ENCODE measurements at places on chromosomes 11 and 22.
A peak's percentile ranks its signal among the peaks of the same experiment; 100 is the strongest.

DNA sequence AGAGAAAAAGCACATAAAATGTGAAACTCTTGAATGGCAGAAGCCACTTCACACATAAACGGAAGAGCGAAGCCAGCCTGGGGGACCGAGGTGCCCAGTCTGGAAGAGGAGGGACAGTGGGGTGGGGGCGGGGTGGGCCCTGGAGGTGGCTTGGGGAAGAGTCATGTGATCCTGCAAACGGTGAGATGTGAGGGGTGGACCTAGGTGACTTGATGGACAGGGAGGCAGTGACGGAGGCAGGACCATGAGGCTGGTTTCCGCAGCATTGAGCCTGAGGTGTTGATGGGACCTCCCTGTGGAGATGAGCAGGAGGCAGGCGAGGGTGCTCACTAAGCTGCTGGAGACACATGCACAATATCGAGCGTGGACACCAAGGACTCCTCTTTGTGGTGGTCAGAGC is 16.8 kb downstream of the ZDHHC24 start:
- no peak for DNase-seq

- DNase-seq = no peak
Observed at GRCh38 chr22:31139066-31139465, 1.2 kb downstream of the PLA2G3 start.

- no peak for DNase-seq
Observed at GRCh38 chr22:17281026-17281425, 61.8 kb upstream of the ADA2 start.

DNA sequence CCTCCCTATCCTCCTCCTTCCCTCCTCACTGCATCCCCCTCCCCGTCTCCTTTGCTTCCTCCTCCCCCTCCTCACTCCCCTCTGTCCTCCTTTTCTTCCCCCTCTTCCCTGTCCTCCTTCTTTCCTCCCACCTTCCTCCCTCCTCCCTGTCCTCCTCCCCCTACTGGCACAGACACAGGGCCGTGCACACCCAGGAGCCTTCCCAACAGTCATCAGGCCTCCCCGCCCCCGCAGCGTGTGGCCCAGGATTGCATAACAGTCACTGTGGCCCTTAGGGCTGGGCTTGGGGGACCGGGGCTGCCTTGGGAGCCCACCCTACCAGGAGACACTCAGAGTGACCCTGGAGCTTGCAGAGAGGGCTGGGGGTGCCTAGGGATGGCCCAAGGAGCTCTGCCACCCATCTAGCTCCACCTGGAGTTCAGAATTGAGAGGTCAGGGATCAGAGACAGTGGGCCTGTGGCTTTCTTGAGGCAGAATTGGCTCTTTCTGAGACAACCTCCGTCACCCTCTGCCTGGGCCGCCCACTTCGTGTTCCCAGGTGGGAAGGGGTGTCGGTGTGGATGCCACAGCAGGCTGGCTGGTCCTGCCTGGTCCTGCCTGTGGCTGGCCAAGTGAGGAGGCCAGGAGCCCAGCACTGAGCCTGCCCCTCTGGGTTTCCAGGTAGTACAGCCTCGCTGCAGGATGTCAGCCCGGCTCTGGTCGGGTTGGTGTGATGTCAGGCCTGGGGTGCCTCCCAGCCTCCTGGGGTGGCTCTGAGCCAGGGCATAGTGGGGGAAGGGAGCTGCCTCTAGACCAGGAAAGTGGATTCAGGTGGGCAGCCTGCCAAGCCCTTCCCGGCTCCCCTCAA is 1.6 kb downstream of the SPI1 start:
- DNase-seq = no peak

- no peak for DNase-seq
Observed at GRCh38 chr11:91810871-91811270, 413.7 kb upstream of the FAT3 start.

DNA sequence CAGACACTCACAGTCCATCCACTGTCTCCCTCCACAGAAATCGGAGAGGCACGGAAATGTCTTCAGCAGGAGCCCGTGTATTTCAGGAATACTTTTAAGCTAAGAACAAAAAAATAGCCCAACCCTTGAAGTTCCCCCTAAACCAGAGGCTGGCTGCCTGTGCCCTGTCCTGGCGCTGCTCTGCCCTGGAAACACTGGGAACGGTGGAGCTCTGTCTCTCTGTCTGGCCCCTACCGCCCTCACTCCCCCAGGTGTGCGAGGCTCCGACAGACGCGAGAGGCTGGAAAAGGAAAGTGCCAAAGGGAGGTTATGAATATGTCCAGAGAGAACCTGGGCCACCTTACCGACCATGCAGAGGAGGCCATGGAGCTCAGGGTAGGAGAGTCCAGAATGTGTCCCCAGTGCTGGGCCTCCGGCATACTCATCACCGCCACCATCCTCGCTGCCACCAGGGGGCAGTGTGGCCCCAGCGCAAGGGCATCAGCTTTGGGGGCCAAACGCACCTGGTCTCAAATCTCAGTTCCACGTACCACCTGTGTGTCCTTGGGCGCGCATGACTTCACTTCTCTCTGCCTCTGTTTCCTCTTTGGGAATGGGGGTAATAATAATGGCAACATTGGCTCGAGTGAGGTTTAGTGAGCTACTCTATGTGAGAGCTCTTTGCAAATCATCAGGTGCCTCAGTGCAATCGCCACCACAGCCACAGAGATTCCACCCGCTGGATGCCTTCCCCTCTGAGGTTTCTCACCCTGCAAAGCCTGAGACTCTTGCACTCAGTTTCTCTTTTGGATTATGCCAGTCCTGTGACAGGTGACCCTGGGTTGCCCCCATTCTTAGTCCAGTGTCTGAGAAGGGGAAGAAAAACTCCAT is 10.4 kb upstream of the SLCO2B1 start:
- peak; percentile 67 for DNase-seq

GRCh38 chr22:40721266-40721665 is 42.0 kb downstream of the MCHR1 start:
- no peak for DNase-seq

DNA sequence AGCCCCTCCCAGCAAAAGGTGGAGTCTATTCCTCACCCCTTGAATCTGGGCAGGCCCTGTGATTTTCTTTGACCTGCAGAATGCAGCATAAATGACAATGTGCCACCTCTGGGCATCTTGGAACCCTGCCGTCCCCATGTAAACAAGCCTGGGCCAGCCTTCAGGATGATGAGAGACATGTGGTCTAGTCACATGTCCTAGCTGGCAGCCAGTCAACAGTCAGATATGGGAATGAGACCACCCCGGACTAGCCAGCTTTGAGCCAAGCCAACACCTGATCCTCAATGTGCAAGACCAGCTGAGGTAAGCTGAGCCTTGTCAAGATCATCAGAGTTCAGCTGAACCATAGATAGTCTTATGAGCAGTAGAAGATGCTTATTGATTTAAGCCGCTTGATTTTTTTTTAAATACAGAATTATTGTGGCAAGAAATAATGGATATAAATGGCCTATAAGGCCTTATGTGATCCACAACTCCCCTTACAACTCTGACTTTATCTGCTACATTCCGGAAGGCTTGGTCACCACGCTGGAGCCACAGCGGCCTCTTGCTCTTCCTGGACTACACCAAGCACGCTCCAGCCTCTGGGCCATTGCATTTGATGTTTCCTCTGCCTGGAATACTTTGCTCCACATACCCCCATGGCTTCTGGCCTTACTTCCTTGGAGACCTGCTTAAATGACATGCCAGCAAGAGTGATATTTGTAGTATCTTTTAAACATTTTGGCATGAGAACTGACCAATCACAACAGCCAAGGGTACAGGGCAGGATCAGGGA is 225.9 kb upstream of the SESN3 start:
- no peak for DNase-seq

- DNase-seq = no peak
Observed at GRCh38 chr22:49237279-49237678, 590.4 kb downstream of the BRD1 start.

DNA sequence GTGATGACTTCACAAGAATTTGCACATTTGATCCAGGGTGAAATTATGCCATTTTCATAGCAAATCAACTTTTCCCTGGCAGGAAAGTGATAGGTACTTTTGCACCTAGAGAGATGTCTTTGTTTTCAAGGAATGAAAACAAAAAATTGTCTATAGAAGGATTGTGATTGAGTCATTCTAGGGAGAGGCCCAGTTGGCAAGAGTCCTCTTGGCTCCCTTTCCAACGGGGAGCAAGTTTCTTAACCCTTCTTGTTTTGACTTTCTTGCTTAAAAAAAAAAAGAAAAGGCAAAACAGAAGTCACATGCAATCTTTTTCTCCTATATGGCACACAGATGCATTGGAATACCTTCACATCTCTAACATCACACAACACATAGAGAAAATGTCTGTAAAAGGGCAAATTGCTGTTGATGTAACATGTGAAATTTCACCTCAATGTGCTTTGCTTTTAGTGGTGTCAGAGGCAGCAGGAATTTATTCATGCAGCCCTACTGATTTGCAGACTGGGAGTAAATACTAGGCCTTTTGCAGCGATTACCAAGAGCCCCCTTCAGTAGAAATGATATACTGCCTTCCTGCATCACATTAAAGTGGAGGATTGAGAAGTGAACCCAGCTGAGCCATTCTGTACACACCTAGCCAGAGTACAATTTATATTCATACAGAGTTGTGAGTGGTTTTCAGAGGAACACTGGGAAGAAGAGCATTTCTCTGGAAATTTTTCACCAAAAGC is 290.7 kb upstream of the MPPED2 start:
- no peak for DNase-seq

DNA sequence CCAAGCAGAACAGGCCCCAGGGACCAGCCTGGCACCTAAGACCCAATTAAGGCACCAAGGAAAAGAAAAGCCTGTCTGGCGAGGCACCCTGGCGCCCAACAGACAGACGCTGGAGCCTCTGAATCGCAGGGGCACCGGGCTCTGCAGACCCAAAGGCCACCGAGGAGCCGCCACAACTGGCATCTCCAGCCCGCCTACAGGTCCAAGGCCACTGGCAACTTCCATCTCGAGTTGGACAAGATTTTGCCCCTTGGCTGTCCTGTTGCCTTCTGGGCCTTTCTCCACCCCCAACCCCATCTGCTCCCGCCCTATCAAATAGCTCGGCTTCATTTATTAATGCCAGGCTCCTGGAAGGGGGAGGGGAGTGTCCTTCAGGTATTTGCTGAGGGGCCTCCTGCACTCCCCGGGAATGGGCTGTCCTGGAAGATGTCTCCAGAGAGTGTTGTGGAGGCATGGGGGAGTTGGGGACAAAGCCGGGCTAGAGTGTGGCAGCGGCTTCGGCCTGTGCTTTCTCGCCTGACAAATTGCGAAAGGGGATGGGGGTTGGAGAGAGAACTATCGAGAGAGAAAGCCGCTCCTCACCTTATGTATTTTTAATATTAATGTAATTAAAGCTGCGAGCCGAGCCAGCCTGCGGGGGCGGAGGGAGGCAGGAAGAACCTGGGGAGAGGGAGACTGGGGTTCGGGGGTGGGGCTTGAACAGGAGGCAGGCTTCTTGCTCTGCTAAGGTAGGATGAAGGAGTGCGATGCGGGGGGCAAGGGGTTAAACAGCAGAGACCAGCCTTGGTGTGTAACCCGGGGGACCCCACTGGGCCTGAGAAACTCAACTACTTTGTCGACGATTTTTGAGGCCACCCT is 2.0 kb downstream of the DSCAML1 start:
- no peak for DNase-seq

GRCh38 chr11:86460461-86461385 is 86.0 kb downstream of the CCDC81 start:
- DNase-seq = no peak

DNA sequence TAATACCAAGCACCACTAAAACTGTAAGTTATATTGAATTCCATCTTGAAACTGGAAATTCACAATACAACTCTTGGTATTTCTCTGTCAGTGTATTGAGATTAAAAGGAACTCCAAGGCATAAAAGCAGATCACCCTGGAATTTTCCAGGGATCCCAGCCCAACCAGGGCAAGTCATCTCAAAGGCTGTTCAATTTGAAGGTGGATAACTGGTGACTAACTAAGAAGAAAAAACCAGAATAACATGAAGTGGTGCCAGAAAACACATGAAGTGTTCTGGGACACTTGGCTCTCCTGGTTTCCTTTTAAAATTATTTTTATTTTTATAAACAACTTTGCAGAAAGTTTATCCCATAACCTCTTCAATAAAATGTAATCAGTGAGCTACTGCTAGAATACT is 7.8 kb upstream of the BMAL1 start:
- no peak for DNase-seq

- no peak for DNase-seq
Observed at GRCh38 chr11:12125609-12126149, 15.3 kb downstream of the MICAL2 start.

DNA sequence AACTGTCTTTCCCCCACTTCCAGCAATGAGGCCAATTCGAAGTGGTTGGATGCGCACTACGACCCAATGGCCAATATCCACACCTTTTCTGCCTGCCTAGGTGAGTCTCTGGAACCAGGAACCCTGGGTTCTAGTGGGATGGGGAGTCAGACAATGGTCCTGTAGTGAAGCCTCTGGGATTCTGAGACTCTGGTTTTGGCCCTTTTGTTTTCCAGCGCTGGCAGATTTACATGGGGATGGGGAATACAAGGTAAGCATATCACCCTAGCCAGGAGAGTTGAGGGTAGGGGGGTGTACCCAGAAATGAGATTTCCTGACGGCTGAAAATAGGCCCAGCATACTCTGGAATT is 530 bp downstream of the BBS1 start:
- DNase-seq = no peak

DNA sequence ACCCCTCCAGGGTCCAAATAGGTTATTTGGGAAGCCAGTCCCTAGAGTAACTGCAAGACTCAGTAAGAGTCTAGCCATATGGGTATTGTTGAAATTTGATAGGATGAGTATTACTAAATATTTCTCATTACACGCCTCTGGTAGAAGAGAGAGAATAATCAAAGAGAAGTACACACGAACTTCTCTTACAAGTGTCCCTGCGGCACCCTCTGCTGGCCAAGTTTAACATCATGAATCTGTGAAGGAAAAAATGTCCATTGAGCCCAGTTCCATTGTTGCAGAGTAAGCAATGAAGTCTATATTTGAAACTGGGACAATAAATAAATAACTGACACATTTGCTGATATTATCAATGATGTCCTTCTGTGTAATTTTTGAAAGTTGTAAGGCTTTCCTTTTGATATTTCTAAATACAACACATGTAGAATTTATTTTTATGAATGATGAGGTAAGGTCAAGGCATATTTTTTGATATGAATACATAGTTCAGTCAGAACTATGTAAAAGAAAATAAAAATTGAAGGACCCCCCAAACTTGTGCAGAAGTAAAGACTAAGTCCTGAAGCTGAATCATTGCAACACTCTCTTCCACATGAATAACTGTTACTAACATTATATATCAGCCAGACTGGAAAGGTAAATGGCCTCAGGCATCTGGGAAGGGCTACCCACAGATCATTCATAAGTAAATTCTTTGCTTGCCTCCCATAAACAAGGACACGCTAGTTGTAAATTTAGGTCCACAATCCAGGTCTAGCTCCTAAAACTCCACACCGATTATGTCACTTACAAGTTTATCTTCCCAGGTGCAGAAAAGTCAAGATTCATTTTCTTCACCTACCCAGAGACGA is 10.0 kb downstream of the OR51L1 start:
- no peak for DNase-seq

GRCh38 chr11:8779107-8779506 is 96.5 kb downstream of the RPL27A start:
- no peak for DNase-seq

DNA sequence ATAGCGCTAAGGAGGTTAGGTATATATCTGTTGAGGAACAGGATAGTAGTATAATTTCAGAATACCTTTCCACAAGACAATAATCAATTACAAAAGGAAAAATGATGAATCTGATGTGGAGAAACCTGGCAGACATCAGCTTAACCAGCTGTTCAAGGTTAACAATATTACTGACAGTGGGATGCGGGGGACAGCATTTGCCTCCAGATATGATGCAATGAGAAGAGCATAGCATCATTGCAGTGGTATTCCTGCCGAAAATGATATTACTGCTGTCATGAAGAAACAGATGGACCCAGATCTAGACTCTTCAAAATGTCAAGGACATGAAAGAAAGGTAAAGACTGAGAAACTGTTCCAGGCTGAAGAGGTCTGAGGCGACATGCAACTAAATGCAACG is 49.7 kb downstream of the RBFOX2 start:
- DNase-seq = no peak
